ENCODE measurements at places on chromosomes 11 and 22. TPM values are rescaled to one million over a fixed set of nuclear protein-coding genes. Genes with fewer than 3 reads are reported as not detected.

The KRTAP5-4 gene
- not detected for total RNA-seq

The GRK3 gene
- 5.1 TPM for total RNA-seq

The JAML gene
- total RNA-seq, result 0.92 TPM

The RIMBP3C gene
- total RNA-seq, result not detected

The TPBGL gene
- 0.26 TPM for total RNA-seq

The BRSK2 gene
- total RNA-seq, result 3.3 TPM

The TBC1D10A gene
- 37.7 TPM for total RNA-seq

The MUC5B gene
- total RNA-seq, result not detected

The SSTR3 gene
- total RNA-seq, result not detected

The KCNJ11 gene
- total RNA-seq, result not detected

Data from esophagus muscularis mucosa (tissue), 4 donors.